COLO829 (cell line): ENCODE measurements at places on chromosomes 13 and 19.
A peak's percentile ranks its signal among the peaks of the same experiment; 100 is the strongest.

GRCh38 chr13:75946536-75947284 lies 310.6 kb downstream of the LMO7 start:
- no peak for DNase-seq

- DNase-seq: no peak
Measured at GRCh38 chr19:13841962-13842290, 35.0 kb upstream of the NANOS3 start.

DNA sequence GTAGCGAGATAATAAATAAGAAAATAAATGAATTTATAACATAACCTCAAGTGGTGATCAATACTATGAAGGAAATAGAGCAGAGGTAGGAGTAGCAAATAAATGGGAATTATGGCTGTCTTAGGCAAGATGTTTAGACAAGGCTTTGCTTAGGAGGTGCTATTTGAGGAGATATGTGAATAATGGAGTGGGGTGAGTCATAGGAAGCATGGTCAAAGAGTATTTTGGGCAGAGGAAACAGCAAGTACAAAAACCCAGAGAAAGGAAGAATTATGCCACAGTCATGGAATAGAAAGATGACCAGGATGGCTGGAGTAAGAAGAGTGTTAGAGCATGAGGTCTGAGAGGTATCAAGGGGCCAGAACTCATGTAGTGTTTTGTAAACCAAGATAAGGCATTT lies 33.6 kb upstream of the LPAR6 start:
- peak; percentile 51 for DNase-seq

- DNase-seq: no peak
Measured at GRCh38 chr13:22596171-22596863, 584.5 kb upstream of the SGCG start.

DNA sequence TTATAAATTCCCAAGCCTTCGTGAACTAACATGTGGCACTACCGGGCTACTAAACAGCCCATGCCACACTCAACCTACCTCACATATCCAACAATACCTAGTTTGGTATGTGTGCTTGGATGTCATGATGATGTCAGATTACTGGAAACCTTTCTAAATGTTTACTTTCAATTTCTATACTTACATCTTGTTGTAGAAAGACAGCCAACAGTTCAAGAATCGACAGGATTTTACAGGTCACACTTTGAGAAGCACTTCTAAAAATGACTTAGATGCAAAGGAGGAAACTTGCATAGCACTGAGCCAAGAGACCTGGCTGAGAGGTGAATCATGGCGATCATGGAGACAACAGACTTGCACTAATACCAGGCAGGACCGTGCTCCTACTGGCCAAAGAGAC lies 209.9 kb downstream of the COL4A1 start:
- no peak for DNase-seq

GRCh38 chr13:75702476-75702875 lies 66.3 kb downstream of the LMO7 start:
- no peak for DNase-seq

DNA sequence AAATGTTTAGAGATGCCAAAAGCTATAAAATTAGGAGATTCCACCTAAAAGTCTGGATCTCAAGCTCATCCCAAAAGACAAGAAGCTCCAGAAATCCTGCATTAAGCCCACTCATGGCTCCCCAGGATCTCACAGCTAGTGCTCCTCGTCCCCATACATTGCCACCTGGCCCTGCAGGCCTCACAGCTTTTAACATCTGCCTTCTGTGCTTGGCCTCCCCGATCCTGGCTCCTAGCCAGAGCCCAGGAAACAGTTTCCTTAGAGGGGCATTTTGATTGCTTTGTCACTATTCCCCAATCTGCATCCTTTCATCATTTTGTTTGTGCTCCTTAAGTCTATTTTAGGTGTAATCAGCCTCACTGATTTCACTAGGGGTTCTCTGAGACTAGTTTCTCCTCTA lies 14.5 kb upstream of the DCT start:
- no peak for DNase-seq

DNA sequence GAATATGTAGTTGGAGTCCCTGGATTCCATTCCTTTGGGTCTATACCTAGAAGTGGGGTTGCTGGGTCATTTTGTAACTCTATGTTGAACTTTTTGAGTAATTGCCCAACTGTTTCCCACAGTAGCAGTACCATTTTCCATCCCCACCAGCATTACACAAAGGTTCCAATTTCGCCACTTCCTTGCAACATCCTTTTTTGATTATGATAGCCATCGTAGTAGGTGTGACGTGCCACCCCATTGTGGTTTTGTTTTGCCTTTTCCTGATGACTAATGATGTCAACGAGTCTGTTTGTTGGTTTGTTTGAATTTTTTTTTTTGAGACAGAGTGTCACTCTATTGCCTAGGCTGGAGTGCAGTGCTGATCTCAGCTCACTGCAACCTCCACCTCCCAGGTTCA lies 3.3 kb upstream of the PEX11G start:
- no peak for DNase-seq

DNA sequence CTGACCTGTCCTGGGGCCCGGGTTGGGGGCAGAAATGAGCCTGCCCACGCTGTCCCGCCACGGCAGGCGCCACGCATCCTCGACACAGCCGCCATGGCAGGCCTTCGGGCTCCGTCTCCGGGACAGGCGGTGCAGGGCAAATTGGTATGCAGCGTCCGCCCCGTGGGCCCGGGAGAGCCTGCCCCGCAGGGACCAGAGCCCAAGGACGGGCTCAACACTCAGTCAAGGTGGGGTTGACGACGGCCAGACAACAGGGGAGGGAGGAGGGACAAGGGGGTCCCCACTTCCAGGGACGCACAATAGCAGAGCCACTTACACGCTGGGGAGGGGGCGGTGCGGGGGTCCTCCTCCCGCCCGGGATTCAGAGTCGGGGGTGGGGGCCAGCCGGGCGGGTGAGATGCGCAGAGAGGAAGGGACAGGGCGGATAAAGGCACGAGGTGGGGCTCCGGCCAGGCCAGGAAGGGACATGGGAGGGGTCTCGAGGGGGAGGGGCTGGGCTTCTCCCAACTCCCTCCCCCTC lies 1.2 kb downstream of the CTXN1 start:
- no peak for DNase-seq

GRCh38 chr13:47858042-47859025 lies 142.7 kb downstream of the SUCLA2 start:
- no peak for DNase-seq

GRCh38 chr13:38998739-38999138 lies 8.1 kb upstream of the STOML3 start:
- no peak for DNase-seq

GRCh38 chr13:109243311-109243951 lies 543.0 kb downstream of the IRS2 start:
- DNase-seq: peak; percentile 40

DNA sequence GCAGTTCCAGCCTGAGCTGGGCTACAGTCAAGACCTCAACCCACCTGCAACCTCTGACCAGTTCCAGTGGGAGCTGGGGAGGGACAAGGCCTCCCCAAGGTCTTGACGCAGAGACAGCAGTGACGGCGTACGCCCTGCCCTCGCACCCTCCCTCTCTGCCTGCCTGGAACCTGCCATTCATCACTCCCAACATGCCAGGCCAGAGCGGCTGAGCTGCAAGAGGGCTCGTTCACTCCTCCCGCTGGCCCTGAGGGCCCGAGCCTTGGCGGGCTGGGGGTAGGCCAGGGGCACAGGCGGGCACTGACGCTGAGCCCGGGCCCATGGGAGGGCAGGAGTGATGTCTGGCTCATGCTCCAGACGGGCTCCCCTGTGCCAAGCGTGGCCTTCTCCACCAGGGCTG lies 8.2 kb downstream of the NDUFA11 start:
- DNase-seq: no peak

DNA sequence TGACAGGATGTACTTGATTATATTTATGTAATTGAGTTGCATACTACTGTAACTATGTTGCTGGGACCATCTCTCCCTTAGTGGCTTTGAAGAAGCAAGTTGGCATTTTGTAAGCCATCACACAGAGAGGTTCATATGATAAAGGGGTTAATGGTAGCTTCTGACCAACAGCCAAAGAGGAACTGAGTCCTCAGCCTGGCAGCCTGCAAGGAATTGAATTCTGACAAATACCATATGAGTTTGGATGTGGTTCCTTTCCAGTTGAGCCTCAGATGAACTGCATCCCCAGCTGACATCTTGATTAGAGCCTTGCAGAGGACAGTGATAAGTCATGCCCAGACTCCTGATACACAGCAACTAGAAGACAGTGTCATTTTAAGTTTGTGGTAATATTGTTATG lies 8.6 kb upstream of the MYCBP2 start:
- DNase-seq: no peak

GRCh38 chr19:46211201-46211881 lies 18.2 kb upstream of the IGFL1 start:
- DNase-seq: no peak

DNA sequence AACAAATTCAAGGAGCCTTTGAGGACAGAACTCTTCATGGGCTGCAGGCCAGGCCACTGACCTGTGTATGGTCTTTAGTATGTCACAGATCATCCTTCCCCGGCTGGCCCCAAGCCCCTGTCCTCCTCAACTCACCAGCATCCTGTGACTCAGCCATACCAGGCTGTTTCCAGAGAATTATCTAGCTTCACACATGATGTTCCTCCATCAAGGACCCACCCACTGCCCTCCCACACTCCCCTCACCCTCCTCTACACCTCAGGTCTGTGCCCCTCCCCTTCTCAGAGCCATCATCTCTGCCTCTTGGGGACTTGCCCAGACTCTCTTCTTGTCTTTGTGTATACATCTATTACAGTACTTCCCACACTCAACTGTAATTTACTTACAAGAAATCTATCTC lies 14.7 kb downstream of the DCT start:
- no peak for DNase-seq

GRCh38 chr13:110017379-110017778 lies 231.0 kb upstream of the IRS2 start:
- DNase-seq: peak; percentile 95

DNA sequence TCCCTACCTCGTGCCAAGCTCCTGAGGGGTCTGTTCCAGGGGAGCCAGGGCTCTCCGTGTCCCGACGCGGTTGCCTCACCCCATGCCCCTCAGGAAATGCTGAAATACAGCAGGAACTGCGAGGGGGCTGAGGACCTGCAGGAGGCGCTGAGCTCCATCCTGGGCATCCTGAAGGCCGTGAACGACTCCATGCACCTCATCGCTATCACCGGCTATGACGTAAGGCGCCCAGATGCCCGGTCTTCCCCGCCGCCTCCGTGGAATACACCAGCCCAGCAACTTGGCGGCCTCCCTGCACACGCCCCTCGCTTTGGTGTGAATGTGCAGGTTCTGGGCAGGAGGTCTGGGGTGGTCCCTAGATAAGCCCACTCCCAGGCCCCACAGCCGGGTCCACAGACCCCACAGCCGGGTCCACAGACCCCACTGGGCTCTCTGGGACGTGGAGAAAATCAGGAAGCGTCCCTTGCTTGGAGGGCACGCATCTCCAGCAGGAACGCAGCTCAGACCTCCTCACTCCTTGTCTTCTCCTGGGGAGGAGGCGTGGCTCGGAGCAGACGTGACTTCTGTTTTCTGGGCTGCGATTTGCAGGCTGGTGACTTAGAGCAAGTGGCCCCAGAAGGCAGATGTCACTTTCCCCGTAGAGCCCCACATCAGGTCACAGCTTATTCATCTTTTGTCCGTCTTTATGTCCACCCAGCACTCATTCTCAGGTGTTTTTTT lies 19.4 kb upstream of the F7 start:
- DNase-seq: no peak

GRCh38 chr13:99086267-99087097 lies 108.6 kb upstream of the DOCK9 start:
- peak; percentile 37 for DNase-seq

- no peak for DNase-seq
Measured at GRCh38 chr13:111659842-111660241, 339.4 kb downstream of the TEX29 start.

DNA sequence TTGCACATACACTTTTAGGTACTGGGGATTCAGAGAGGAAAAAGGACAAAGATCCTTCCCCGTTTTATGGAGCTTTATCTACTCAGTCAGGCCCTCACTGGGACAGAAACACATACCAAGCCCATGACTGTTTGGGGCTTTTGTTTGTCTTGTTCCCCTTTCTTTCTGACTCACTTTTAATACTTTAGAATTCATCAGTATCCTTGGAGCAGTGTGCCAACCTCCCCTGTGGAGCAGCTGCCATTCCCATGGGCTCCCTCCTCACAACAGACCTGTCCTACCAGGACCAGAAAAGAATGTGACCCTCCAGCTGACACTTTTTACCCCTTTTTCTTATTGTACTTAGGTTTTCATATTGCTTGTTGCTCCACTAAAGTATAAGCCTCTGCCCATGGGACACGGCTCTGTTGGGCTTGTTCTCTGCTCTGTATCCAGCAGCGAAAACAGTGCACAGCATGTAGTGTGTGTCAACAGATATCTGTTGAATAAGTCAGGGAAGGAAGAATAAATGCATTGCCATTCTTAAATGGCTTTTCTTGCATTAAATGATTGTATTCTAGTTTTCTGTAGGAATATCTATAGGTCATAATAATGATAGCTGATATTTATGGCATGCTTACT lies 431.1 kb downstream of the EFNB2 start:
- DNase-seq: no peak

GRCh38 chr13:99087954-99088491 lies 110.2 kb upstream of the DOCK9 start:
- DNase-seq: no peak

DNA sequence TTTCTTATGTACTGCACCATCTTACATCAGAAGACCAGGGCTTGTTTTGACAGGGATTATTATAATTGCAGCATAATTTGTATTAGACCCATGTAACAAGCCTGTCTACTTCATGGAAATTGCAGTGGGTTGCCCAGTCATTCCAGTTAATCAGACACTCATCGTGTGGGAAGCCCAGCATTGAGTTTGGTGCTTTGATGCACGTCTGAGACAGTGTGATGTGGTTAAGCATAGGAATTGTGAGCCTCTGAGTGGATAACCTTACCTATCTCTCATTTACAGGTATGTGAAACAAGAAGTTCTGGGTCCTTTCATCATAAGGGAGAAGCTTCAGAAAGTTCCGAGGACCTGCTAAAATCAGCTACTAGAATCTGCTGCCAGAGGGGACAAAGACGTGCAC lies 12.8 kb downstream of the RGCC start:
- no peak for DNase-seq

- no peak for DNase-seq
Measured at GRCh38 chr19:13751436-13751835, 12.9 kb upstream of the MRI1 start.

GRCh38 chr19:54921082-54921481 lies 15.1 kb downstream of the NCR1 start:
- DNase-seq: no peak

DNA sequence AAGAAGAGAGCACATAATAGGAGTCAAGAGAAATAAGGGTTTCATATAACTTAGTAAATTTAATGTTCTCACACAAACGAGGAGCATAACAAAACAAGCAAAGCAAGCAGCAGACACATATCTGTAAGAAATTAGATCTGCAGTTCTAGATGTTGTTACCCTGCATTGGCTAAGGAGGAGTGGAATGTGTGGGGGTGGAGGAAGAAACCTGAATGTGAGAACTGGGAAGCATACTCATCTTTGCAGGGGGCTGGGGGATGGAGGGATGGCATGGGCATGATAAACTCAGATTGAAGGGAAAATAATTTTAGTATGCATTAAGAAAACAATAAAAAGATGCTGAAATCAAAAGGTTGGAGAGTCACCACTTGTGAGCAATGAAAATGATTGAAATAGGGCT lies 255.0 kb downstream of the LIG4 start:
- DNase-seq: no peak
